ENCODE measurements at places on chromosomes 6 and 20.

DNA sequence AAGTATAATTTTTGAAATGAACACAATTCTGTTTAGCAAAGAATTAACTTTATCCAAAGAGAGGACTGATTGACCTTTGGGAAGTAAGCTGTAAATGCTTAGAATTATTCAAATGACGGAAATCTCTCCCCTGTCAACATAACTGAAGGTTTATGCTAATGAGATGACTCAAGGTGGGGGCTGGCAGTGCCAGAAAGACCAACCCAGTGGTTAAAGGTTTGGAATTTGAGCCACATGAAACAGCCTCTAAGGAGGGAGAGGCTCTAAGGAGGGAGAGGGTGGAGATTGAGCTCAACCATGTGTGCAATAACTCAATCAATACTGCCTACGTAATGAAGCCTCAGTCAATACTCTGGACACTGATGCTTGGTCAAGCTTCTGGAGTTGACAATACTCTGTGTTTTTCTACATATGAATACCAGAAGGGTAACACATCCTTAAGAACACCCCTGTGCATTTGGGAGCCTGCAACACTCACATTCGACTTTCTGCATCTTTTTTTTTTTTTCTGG, 123.4 kb upstream of the TENT5A start:
- DNase-seq: no peak

- DNase-seq: no peak
Observed at GRCh38 chr20:15176929-15177328, 839.5 kb upstream of the FLRT3 start.

DNA sequence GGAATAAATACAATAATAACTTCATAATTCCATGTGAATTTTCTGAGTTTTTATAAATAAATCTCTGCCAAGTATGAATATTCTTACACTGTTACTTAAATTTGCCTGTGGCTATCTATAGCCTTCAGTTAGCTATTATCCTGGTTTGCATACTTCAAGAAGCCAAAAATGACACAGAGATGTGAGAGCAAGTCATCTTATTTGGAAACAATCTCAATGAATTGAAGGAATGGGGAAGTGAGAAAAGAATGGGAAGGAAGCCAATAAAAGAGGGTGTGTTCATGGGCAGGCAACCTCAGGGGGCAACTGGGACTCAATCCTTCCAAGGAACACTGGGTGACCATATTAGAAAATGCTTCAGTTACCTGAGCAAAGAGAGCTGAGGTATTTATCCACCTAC, 9.9 kb downstream of the HAO1 start:
- no peak for DNase-seq

- no peak for DNase-seq
Observed at GRCh38 chr6:163095401-163095800, 319.1 kb upstream of the QKI start.

- DNase-seq: no peak
Observed at GRCh38 chr6:31610968-31611367, 4.1 kb upstream of the AIF1 start.

DNA sequence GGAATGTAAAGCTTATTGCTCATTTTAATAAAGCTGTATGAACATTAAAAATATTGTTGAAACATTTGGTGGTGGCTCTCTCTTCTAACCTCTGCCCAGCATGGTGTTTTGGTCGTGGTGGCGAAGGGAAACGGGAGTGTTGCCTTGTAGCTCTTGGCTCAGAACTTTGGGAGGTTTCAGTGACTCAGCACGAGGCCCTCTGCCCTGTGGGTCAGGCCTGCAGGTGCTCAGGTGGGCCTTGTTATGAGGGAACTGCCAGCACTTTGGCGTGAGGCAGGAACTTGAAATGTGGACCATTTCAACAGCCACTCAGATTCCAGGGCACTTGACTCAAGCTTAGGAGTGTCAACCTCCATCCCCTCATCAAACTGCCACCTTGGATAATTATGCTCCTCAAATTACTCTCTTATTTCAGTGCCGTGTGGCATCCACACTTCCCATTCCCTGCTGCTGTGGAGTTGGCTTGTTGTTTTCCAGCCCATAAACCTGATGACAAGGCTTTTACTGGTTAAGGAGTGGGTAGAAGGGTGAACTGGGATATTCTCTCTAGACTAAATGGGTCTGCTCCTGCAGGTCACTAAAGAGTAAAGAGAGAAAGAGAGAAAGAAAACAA, 36.3 kb downstream of the PRDM1 start:
- DNase-seq: no peak

DNA sequence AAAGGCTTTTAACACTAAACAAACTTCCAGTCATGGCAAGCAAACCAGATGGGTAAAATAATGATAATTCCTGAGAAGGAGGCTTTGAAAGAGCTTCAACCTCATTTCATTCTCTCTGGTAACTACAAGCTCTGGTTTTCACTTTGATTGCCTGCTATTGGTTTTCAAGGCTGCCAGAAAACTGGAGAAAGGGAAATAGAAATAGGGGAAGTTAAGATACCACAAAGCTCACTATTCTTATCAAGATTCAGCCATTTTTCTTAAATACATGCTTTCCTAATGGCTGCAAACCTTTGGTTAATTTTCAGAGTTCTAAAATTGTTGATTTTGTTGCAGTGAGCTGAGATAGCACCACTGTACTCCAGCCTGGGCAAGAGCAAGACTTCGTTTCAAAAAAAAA, 42.5 kb upstream of the NELFCD start:
- no peak for DNase-seq

- DNase-seq: no peak
Observed at GRCh38 chr6:129501740-129502660, 208.0 kb downstream of the ARHGAP18 start.

- DNase-seq: no peak
Observed at GRCh38 chr6:142482249-142482648, 180.4 kb downstream of the ADGRG6 start.

DNA sequence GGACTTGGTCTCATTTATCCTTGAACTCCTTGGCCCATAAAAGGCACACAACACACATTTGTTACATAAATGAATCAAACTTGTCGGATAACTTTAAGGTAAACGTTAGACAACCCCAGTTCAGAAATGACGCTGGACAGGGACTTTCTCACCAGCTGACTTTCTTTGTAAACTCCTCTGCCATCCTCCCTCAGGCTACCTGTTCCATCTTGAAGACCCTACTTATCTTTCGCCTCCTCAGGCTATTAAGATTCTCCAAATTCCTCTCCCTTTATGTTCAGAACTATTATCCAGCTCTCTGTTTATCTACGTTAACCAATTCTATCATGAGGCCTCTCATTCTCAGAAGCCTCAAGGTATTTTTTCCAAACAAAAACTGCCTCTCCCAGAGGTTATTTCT, 47.7 kb upstream of the KIF16B start:
- no peak for DNase-seq

DNA sequence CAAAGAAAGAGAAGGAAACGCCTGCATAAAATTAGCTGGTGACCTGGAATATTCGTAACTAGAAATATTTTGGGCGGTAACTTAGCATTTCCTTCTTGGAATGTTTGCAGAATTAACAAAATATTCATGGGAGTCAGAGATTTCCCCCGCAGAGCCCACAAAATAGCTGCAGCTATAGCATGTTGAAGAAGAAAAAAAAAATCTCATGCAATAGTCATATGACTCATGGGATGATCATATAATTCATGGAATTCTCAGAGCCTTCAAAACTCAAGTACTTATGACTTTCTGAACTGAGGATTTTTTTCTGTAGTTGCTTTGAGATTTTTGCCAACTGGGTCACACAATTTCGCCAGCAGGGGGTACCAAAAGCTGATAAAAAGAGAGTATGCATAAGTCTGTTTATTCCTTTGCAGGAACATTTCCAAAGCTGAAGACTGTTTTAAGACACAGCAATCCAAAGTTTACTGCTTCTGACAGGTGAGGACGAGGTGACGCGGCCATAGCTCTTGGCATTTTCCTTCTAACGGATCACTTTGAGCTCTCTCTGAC, 586.0 kb upstream of the CHD6 start:
- peak; percentile 58 for DNase-seq

DNA sequence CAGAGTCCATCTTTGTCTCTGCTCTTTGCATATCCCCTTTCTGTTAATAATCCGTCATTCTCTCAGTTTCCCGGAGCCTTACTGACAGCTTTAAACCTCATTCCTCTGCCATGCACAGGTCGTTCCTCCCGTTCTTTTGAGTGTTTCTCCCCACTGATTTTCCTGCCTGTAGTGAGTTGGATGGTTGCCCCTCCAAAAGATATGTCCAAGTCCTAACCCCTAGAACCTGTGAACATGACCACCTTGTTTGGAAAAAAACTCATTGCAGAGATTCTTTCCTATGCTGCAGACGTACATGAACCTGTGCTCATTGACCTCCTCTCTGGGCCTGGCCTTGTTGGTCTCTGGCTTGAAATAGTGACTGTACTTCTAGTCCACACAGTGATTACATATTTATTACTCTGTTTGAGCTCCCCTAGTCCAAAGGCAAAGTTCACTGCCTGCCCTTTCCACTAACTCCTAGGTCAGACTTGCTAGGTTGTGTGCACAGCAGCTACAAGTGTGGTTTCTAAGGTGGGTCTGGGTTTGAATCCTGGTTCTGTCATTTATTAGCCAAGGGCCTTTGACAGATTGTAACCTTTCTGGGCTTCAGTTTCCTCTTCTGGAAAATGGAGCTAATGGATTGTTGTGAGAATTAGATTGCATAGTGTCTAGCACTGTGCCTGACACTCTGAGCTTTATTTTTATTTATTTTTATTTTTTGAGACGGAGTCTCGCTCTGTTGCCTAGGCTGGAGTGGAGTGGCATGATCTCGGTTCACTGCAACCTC, 29.3 kb downstream of the PPARD start:
- DNase-seq: no peak

DNA sequence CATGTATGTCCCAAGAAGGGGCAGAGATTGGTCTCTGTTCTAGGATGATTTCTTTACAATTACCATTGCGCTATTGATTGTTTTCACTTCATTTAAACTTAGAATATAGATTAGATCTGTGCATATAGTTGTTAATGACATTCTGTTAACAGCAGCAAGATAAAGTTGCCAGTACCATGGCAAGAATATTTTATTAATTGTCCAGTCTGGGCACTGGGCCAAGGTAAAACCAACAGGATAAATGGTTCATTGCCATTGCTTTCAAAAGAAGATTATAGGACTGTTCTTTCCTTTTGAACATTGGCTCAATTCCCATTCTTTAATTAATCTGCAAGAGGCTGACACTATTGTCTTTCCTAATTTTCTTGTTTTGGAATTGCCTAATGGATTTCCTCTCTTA, 592.4 kb downstream of the RFPL4B start:
- DNase-seq: no peak

- no peak for DNase-seq
Observed at GRCh38 chr6:30813631-30814145, 69.3 kb upstream of the IER3 start.

DNA sequence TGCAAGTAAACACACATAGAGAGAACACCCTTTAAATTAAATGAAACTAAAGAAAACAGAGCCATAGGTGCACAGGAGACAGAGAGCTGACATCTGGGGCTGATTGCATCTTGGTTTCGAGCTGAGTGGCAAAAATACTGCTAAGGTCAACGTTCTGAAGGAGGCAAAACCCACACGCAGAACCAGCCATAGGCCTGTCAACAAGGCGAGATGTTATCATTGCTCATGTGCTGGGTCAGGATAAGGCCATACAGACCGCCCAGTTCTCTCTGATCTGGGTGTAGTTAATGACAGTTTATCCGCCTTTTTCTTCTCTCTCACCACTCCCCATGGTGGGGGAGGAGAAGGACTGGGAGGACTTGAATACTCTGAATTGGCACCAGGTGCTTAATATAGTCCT, 4.5 kb upstream of the FAM110A start:
- no peak for DNase-seq

GRCh38 chr6:51844336-51844735, 243.1 kb downstream of the PKHD1 start:
- peak; percentile 56 for DNase-seq

- DNase-seq: peak; percentile 47
Observed at GRCh38 chr20:5714261-5715041, 35.8 kb upstream of the SHLD1 start.

GRCh38 chr20:35952480-35953386, 1.6 kb downstream of the SCAND1 start:
- no peak for DNase-seq

DNA sequence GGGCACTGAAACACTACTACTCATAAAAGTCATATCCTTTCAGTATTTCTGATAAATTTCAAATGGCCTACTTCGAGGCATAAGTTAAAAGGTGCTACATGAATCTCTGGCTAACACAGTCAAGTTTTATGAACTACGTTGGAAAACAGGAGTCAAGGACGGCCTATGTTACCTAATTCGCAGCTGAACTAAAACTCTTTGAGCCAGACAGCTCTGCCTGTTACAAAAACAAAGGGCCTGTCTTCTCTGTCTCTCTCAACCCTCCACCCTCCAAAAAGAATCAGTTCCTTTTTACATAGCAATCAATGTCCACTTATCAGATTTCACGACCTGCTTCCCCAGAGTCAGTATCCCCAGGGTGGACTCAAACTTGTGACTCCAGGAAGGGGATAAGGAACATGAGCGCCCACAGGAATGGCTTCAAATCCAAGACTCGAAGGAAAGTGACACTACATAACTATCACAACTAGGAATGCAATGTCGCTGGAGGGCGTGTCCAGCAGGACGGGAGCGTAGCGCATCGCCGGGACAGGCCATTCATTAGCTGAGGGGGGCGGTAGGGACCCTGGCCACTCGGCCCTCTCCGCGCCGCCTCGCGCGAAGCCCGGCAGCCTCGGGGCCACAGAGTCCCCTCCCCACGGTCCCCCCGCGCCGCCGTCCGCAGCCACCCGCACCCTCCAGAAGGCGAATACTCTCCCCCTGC, 591 bp downstream of the IBTK start:
- peak; percentile 88 for DNase-seq

DNA sequence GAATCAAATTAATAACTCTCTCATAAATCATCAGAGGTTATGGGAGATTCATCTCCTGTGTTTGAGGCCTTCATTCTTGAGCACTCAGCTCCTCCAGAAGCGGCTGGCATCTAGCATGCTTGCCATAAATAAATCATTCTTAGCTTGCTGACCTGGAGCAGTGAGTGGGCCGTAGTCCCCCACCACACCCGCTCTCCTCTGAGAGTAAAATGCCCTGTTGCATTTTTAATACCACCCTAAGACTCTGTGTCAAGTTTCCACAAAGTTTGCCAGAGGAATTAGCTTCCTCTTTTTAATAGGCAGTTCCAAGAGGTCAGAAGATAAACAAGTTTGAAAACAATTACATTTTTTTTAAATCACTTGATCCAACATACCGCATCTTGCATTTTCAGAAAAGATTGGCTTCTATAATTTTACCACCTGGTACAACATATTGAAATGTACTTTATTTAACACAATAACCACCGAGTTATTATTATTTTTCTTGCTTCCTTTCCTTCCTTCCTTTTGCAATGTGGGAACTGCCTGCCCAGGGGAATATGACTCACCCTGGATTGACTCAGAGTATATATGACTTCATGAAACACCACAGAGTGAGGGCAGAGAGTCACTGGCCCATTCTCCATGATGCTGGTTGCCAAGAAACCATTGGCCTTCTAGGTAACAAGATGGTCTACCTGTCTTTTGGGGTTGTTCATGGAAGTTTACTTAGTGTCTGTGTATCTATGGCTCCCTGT, 29.4 kb upstream of the CLIC5 start:
- DNase-seq: no peak

DNA sequence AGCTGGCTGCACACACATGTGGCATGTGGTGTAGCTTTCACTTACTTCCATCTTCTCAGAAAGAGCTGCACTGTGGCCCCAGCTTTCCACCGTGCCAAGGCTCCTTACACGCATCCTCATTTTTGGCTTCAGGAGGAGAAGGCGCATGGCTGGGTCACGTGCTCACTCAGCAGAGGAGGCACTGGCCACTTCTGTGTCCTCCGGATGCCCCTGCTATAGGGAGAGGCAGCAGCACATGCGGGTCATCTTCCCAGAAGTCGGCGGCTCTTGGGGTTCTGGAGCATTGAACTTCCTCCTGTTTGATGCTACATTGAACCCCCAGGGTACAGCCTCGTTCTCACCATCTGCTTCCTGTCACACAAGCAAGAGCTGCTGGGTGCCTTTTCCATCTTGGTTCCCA, 111.3 kb downstream of the FAM120B start:
- peak; percentile 28 for DNase-seq

Measured in endodermal cell (in vitro differentiated cells).